ENCODE measurements at places on chromosomes 6 and 20.

DNA sequence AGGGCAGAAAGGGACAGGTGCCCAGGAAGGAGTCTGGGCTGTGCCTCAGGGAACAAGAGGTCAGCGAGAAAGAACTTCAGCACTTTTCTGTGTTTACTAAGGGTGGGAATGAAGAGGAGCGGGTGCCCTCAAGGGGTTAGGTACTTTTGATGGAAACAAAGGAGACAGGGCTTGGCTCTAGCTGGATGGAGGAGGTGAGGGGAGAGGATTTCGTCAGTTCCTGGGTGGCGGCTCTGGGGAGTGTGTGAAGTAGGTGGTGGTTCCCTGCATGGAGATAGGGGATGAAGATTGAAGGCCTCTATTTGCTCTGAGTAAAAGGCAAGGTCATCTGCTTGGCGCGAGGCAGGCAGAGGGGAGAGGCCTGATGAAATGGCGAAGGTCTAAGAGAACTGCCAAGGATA is 40.0 kb upstream of the ANKRD60 start:
- DNase-seq, result no peak

- DNase-seq, result no peak
These were observed 497 bp downstream of the ACSS1 start for GRCh38 chr20:25057234-25058050.

DNA sequence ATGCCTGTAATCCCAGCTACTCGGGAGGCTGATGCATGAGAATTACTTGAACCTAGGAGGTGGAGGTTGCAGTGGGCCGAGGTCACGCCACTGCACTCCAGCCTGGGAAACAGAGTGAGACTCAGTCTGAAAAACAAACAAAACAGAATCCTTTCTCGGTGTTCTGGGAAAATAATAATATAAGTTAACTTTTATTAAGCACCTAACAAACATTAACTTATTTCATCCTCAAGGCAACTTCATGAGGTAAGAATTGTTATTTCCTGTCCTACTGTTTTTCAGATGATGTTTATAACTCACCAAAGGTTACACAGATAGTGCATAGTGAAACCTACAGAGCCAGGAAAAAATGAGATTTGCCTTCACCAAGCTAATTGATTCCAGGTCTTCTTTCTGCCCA is 221.4 kb downstream of the PHACTR1 start:
- no peak for DNase-seq

DNA sequence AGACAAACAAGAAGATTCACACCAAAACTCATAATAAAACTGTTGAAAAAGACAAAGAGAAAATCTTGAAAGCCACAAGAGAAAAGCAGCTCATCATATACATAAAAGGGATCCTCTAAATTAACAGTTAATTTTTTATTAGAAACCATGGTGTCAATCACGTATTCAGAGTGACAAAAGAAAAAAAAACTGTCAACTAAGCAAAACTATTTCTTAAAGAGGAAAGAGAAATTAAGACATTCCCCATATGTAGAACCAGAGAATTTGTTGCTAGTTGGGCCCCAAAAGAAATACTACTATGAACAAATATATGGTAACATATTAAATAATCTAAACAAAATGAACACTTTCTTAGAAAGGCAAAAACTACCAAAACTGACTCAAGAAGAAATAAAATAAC is 74.3 kb upstream of the TENT5A start:
- DNase-seq, result no peak

GRCh38 chr6:15426395-15426794 is 180.5 kb downstream of the JARID2 start:
- no peak for DNase-seq

DNA sequence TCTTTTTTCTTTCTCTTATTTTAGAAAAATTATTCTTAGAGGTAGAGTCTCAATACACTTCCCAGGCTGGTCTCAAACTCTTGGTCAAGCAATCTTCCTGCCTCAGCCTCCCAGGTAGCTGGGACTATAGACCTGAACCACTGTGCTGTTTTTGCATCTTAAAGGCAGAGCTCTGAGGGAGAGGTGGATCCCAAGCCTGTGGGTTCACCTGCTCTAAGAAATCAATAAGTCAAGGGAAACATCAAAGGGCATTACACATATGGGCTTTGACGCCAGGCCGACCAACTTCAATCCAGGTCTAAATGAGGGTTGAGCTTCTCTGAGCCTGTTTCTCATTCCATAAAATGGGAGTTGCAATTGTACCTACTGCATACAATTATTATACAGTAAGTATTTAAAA is 223.9 kb downstream of the LY86 start:
- DNase-seq, result no peak

- DNase-seq, result no peak
These were observed 29.2 kb downstream of the MAK start for GRCh38 chr6:10809098-10809497.

DNA sequence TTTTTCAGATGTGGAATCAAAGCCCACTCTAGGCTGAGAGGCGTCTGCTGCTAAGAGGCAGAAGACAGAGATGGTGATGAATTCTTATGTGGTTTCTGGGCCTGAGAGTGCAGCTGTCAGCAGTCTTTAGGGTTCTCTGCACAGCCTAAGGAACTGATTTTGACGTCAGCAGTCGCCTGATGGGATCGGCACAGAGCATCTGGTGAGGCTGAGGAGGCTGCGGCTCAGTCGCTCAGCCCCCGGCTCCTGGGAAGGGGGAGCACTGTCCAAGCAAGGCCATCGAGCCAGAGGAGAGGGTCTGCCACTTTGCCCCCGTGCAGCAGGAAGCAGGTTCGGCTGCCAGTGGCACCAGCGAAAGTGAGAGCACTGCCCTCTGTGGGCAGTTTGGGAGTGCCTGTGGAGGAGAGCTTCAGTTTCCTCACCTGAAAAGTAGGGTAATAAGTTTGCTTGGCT is 92.5 kb downstream of the TCP11 start:
- DNase-seq, result no peak
